Foreskin keratinocyte (primary cell): ENCODE measurements at places on chromosomes 2 and 18. TPM values are rescaled to one million over a fixed set of nuclear protein-coding genes. Genes with fewer than 3 reads are reported as not detected.

The EVX2 gene
- total RNA-seq, result not detected in 2 replicates

The PROKR1 gene
- not detected in 2 replicates for total RNA-seq

GRCh38 chr2:210536973-210537650 is 19.3 kb upstream of the CPS1 start:
- no peak for DNase-seq

DNA sequence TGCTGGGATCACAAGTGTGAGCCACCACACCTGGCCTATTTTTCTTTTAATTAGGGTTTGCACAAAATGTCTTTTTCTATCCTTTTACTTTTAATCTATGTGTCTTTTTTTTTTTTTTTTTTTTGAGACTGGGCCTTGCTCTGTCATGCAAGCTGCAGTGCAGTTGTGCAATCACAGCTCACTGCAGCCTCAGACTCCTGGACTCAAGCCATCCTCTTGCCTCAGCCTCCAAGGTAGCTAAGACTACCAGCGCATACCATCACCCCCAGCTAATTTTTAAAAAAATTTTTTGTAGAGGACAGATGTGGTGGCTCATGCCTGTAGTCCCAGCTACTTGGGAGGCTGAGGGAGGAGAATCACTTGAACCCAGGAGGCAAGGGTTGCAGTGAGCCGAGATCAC is 27.1 kb downstream of the ADCY3 start:
- no peak for DNase-seq

GRCh38 chr18:9684881-9685614 is 23.1 kb upstream of the RAB31 start:
- no peak for DNase-seq

- no peak for DNase-seq
Observed at GRCh38 chr18:71403501-71403900, 1114.7 kb downstream of the SOCS6 start.
